ENCODE measurements at places on chromosomes 16 and 17. TPM values are rescaled to one million over a fixed set of nuclear protein-coding genes. Genes with fewer than 3 reads are reported as not detected.

DNA sequence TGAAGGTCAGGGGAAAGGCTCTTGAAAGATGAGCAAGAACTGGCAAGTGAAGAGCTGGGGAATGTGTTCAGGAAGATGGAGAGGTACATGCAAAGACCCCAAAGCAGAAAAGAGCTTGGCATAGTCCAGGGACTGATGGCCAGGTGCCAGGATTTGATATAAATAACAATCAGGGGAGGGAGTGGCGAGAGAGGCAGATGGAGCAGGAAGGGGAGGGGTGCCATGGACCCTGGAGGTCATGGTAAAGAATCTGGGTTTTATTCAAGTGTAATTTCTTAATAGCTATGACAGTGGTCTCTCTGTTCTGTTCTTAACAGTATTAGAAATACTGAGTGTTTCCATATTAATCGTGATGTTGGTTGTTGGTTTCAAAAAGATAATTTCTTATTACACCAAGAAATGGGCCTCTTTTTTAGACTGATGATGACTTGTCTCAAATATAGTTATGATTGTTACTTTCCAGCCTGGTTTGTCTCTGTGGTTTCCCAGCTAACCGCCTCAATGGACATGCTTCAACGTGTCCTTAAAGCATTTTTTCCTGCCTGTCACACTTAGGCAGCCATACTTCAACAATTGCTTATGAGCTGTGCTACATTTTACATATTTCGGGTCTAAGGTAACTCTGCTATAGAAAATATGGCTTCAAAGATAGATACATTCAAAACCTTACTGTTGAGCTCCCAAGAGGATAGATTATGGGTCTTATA lies 49.4 kb downstream of the MYH10 start:
- no peak for DNase-seq

DNA sequence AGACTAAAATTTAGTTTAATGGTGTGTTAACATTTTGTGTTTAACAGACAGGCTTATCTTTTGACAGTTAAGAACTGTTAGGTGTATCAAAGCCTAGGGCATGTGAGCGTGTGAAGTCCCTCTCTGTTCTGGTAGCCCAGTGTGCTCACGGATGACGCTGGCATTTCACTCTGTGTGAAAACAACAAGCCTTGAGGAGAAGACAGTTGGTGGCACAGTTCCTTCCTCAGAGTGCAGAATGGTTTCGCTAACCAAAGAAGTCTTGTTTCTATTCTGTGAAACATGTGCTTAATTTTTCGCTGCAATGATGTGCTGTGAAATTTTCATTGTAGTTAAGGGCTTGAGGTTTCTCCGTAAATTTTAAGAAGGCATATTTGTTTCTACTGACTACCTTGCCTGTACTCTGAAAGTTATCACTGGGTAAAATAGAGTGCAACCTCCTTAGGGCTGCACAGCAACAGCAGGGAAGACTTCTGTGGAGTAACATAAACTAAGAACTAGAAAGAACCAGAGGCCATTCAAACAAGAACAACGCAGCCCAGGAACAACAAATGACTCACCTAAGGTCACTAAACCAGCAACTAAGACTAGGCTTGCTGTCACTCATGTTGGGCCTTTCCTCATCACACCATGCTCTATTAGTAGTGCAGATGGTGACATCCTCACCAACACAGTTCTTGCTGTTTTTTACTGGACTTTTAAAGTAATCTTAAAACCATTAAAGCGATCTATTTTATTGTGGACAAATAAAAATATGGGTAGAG lies 33.4 kb downstream of the BRD7 start:
- no peak for DNase-seq

DNA sequence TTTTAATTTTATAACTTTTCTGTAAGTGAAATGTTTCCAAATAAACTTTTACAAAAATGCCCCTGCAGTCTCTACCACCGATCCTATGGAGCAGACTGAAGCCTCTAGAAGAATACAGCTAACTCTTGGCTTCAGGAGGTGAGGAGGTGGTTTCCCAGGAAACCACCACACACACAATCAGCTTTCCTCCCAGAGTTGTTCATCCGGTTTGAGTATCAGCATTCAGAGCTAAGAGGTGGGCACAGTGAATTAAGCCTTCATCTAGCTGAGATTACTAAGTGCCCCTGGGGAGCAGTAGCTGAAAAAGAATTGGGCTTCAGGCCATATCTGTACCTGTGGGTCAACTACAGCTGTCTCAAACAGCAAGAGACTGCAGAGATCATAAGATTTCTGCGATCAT lies 139.7 kb downstream of the AATF start:
- no peak for DNase-seq

The KRTAP4-5 gene
- total RNA-seq = not detected

- no peak for DNase-seq
Measured at GRCh38 chr17:82215095-82215971, 2.7 kb upstream of the CCDC57 start.

Measured in occipital lobe (tissue), 3 donors.